ENCODE measurements at places on chromosomes 2 and 18.

- DNase-seq, result no peak
Measured at GRCh38 chr2:230886671-230887071, 21.9 kb downstream of the ITM2C start.

DNA sequence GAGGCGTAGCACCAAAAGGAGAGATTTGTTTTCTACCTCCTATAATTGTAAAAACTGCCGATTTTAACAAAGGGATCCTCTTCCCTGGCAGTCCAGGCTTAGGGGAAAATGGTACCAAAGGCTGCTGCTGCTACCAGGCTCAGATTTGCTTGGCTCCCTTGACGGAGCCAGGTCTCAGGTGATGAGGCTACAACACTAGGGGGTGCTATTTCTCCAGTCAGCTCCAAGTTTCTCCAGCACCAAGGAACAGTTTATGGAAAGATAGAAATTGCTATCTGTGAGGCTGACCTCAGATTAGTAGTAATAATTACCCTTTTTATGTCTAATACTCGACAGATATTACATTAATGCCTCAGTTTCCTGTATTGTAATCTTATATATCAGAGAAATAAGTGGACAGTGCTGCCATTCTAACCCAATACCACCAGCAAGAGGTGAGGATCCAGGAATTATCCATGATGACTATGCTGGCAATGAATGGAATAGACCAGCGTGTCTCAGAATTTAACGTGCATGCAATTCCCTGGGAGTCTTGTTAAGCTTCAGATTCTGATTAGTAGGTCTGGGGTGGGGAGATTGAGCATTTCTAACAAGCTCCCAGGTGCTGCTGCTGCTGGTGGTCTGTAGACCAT lies 111.3 kb downstream of the ESCO1 start:
- no peak for DNase-seq

- DNase-seq, result no peak
Measured at GRCh38 chr2:2452961-2453360, 121.9 kb upstream of the MYT1L start.

GRCh38 chr18:54973046-54973445 lies 13.8 kb upstream of the CCDC68 start:
- DNase-seq, result no peak

GRCh38 chr2:107027205-107027604 lies 141.2 kb upstream of the ST6GAL2 start:
- no peak for DNase-seq

- no peak for DNase-seq
Measured at GRCh38 chr2:155368934-155369333, 670.4 kb downstream of the KCNJ3 start.

- DNase-seq, result peak; percentile 23
Measured at GRCh38 chr2:148968776-148969319, 69.7 kb upstream of the LYPD6B start.

DNA sequence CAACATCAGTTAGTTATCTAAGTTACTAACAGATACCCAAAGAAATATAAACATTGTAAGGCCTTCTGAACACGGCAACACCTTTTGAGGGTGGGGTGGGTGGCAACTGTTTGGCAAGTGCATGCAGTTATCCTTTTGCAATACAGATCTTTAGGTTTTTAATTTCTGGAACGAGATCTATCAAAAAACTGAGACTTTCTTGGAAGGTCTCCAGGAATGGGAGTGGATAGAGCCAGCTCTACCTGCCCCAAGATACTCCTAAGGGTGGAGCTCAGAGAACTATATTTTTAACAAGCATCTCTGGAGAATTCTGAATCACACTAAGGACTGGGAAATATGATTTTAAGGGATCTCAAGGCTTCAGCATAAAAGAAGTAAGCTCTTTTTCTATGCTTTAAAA lies 11.4 kb upstream of the GALNT1 start:
- no peak for DNase-seq

Data from GM06990 (cell line).